ENCODE measurements at places on chromosomes 1 and 21.

DNA sequence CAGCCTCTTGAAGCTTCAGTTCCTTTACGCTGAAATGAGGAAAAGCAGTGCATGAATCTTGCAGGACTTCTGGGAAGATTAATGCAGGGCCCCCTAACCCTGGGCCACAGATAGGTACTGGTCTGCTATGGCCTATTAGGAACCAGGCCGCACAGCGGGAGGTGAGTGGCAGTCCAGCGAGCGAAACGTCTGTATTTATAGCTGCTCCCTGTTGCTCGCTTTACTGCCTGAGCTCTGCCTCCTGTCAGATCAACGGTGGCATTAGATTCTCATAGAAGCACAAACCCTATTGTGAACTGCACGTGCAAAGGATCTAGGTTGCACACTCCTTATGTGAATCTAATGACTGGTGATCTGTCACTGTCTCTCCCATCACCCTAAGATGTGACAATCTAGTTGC, 130.2 kb downstream of the CHRM3 start:
- DNase-seq: no peak

- DNase-seq: no peak
Measured at GRCh38 chr1:67059346-67059745, 5.4 kb upstream of the SLC35D1 start.

- DNase-seq: no peak
Measured at GRCh38 chr1:106232128-106232527, 824.3 kb upstream of the PRMT6 start.

DNA sequence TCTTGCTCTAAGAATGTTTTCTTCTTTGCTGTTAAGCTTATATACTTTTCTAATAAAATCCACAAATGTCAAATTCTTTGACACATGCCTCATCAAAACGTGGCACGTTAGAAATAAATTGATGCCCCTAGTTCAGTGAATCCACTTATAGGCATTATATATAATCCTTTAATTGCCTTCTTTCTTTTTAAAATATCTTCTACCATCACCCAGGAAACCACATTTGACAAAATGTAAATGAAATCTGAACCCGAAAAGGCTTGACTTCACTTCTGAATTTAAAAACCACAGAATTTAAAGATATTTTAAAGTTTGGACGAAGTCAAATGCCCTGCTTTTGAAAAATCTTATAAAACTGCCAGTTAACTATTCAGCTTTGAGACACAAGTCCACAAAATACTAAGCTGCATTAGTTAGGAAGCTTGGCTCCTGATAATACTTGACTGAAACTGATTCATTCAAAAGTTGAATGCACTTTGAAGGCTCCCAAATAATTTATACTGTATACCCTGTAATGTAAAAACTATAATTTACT, 22.4 kb upstream of the KIFAP3 start:
- no peak for DNase-seq

DNA sequence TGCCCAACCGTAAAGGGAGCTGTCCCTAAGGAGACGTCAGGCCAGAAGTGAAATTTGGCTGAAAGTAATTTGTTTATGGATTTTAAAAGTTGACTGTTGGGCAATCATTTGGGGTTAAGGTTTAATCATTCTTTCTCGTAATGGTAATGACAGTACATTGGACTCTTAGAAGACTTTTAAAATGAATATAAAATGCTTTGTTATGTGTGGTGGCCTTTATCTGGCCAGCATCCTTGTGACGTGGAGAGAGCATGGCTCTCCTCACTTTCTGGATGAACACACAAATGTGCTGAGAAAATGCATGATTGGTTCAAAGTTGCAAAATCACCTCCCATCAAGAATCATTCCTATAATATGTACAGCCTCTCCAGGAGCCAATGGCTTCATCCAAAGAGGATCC, 160.2 kb downstream of the DHRS3 start:
- no peak for DNase-seq
